ENCODE measurements at places on chromosomes 4 and X. TPM values are rescaled to one million over a fixed set of nuclear protein-coding genes. Genes with fewer than 3 reads are reported as not detected.

Gene WDR44
- 14.7 TPM for polyA plus RNA-seq

Gene C4orf51
- polyA plus RNA-seq = not detected

Gene BMX
- 0.55 TPM for polyA plus RNA-seq

Gene CYTL1
- 8.9 TPM for polyA plus RNA-seq

Gene VCX3A
- polyA plus RNA-seq = not detected

Gene RASGEF1B
- 12.0 TPM for polyA plus RNA-seq

Gene PLCXD1
- 34.9 TPM for polyA plus RNA-seq

Gene PAGE2
- not detected for polyA plus RNA-seq

Gene JCHAIN
- 0.96 TPM for polyA plus RNA-seq
